ENCODE measurements at places on chromosomes 5 and 9.

- DNase-seq: no peak
These were observed 9.3 kb downstream of the JAK2 start for GRCh38 chr9:4994166-4994890.

DNA sequence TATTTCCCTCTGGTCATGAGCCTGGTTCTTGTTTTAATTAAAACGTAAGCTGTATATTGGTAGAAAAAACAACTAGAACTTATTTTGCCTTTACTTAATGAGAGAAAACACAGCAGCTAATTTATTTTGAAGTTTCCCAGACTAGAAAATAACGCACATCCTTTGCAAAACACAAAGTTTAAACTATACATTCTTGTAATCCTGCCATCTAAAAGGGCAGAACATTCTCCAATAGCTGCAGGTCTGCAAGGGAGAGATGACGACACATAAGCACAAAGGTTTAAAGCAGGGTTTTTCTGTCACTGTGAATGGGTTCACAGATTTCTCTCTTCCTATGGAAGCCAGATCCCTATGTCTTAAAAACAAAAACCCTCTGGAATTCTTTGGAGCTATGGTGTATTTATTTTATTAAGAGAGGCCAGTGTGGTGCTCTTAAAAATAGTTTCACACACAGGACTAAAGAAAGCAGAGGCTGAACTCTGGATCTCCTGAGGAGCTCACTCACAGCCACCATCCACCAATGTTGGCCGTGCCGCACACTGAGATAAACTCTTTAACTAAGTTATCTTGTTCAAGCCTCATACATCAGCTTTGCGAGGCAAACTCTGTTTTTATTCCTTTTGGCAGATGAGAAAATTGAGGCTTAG lies 82.4 kb downstream of the SNCAIP start:
- DNase-seq: no peak

GRCh38 chr5:155252717-155253116 lies 239.2 kb downstream of the KIF4B start:
- no peak for DNase-seq

DNA sequence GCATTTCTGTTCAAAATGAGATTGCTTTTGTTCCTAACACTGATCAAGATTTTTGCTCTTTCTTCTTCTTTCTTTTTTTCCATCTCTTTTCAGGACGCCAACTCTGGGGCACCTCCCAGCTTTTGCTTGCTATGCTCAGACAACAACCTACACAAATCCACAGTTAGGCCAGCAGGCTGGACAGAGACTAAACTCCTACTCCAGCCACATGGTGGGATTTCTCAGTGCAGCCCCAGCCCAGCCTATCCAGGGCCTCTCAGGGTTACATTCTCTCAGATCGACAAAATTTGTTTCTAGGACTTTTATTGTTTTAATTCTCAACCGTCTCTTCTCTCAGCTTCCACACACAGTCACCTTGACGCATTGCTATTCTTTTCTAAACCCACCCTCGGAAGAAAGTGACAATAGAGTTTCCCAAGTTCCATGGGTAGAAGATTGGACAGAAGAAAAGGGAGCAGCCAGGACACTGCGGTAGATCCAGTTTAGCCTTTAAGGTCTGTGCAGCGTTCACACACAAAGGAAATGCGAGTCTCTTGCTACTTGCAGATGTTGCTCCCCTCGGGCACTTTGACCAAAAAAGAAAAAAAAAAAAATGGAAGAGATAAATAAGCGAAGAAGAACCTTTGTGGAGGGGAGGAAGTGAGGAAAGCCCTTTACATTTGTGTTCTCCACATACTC lies 588.6 kb upstream of the GRAMD2B start:
- DNase-seq: no peak

- no peak for DNase-seq
These were observed 36.7 kb upstream of the KCNIP1 start for GRCh38 chr5:170466988-170467707.

DNA sequence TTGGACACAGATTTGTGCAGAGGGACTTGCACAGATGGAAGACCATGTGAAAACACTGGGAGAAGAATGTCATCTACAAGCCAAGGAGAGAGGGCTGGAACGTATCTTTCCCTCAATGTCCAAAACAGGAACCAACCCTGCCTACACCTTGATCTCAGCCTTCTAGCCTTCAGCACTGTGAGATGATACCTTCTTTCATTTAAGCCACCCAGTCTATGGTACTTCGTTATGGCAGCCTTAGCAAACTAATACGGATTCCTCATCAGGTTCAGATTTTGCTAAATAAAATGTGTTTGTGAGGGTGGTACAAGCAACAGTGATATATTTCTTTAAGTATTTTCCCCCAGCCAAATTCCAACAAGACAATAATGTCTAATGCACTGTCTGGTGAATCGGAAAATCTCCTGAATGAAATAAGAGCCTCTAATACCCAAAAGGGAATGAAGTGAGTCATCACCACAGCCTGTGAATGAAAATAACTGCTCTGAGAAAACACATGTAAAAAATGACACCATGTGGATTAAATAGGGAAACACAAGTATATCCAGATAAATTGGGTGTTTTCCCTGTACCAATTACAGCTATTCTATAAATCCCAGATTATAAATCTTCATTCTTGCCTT lies 182.8 kb upstream of the TARS1 start:
- no peak for DNase-seq

- DNase-seq: no peak
These were observed 192.2 kb downstream of the C9orf152 start for GRCh38 chr9:110015759-110016158.

DNA sequence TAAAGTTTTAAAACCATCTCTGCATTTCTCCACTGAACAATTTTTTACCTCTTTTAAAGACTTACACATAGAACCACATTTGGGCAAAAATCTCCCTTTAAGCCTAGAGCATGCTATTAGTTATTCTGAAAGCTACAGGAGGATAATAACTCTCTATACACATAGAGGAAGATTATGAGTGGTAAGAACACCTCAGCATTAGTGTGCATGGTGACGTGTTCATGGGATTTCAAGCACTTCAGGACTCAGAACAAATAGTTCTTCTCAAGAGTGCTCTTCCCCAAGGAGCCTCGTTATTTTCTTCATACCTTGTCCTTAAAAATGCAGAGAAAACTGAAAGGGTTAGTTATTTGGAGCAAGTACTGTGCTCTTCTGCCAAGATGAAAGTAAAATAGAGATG lies 256.9 kb upstream of the TUSC1 start:
- no peak for DNase-seq

DNA sequence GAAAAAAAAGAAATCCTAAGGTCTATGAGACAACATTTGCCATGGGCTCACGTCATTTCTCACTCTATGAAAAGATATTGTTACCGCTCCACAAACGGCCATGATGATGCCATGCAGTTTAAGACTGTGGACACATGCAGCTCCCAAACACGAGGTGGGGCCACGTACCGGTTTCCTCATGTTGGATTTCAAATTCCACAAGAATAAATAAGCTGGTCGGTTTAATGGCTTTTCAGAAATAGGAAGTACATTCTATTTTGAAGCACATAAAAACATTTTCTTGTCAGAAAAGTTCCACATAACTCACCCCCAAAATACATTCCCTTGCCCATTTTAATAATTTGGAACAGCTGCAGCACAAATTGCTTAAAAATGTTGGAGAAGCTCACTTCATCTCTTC lies 130.6 kb downstream of the MYO10 start:
- DNase-seq: no peak

DNA sequence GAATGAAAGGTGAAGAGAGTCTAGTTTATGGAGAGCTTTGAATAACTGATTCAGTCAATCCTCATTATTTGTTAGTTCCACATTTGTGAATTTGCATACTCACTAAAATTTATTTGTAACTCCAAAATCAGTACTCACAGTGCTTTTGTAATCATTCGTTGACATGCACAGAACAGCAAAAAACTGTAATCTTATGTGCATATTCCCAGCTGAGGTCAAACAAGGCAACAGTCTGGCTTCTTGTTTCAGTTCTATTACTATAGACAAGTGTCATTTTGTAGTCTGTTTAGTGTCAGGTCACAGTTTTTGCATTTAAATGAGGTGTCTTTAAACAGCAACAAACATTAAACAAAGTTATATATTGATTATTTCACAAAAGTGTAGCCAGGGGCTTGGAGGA lies 142.5 kb downstream of the RNF180 start:
- DNase-seq: no peak

DNA sequence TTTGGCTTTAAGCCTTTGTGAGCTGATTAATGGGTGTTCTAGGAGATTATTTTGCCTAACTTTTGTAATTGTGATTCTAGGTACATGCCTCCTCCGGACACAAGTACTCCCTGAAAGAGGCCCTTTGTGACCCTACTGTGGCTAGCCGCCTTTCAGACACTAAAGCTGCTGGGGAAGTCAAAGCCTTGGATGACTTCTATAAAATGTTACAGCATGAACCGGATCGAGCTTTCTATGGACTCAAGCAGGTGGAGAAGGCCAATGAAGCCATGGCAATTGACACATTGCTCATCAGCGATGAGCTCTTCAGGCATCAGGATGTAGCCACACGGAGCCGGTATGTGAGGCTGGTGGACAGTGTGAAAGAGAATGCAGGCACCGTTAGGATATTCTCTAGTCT lies 13.6 kb downstream of the ITGA1 start:
- DNase-seq: no peak

DNA sequence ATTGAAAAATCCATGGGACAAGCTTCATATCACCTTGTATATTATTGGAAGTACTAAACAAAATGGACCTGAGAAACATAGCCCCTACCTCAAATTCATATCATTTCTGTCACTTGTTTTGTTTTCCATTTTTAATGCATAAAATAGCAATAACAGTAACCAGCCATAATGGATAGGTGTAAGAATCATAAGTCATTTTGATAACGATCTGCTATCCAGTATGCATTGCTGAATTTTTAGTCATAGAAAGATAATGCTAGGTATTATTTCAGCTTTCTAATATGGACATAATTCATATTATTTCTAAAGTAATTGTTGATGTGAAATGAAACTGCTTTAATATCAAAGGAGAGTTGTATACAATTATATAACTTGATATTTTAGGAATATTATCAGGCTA lies 1.1 kb upstream of the LRRC70 start:
- no peak for DNase-seq

GRCh38 chr5:23991406-23991805 lies 484.0 kb downstream of the PRDM9 start:
- no peak for DNase-seq

GRCh38 chr5:1210832-1211251 lies 9.4 kb downstream of the SLC6A19 start:
- no peak for DNase-seq

- no peak for DNase-seq
These were observed 148.6 kb downstream of the ELAVL2 start for GRCh38 chr9:23677446-23677845.

DNA sequence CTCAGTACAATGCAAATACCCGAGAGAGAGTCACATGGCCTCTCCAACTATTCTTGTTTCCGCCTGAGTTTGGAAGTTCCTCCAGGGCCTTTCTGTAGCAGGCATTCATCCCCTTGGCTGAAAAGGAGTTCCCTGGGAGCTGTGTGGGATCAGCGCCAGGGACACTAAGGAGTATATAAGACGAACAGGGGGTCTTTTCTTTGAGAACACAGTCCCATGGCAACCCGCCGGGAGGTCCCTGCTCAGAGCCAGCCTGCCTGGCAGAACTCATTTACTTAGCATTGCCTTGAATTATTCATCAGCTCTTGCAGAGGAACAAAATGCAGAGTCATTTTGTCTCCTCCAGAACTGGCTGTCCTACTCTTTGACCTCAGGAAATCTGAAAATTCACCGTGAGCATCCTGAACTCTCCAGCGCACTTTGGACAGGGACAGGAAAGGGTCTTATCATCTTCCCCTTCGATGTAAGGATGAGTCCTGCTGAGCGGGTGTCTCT lies 120.4 kb upstream of the OSMR start:
- DNase-seq: no peak

GRCh38 chr9:130988400-130988747 lies 20.6 kb upstream of the LAMC3 start:
- no peak for DNase-seq

DNA sequence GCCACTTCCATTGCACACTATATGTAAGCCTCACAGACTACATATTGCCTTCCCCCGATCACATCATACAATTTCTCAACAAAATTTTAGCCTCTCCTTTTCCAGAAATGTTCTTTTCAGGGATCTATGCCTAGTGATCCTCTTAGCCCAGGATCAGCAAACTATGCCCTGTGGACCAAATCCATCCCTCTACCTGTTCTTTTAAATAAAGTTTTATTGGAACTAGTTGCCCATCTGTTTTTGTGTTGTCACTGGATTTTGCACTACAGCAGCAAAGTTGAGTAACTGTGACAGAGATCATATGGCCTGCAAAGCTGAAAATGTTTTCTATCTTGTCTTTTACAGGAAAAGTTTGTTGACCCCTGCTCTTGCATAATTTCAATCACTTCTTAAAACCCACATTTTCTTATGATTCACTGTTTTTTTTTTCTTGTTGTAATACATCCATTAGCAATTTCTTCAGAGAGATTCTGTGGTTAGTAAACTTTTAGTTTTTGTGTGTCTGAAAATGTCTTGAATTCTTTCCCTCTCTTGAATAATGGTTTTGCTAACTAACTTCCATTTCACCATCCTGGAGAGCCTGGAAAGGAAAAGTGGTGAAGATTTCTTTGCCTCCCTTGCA lies 7.1 kb downstream of the TXNDC8 start:
- no peak for DNase-seq

DNA sequence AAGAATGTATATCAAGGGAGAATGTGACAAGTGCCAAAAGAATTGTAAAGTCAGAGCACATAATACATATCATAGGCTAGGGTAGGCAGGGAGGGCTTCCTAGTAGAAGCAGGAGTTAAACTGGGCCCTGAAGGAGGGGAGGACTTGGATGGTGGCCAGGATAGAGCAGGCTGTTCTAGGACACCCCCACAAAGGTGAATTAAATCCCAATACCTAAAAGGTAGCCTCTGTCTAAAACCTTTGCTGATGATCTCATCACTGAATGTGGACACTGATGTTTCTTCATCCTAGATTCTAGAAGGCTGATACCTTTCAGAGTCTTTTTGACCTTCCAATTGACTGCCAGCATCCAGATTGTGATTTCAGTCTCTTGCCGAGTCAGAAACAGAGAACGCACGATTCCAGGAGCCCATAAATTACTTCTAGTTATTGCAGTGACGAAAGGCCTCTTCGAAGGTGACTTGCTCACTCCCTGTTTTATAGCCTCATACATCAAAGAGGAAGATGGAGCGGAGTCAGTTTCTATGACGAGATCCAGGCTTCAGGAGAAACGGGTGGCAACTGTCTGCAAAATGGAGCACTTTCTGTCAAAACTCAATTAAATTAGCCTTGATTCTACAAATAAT lies 43.2 kb downstream of the KIF4B start:
- DNase-seq: no peak

DNA sequence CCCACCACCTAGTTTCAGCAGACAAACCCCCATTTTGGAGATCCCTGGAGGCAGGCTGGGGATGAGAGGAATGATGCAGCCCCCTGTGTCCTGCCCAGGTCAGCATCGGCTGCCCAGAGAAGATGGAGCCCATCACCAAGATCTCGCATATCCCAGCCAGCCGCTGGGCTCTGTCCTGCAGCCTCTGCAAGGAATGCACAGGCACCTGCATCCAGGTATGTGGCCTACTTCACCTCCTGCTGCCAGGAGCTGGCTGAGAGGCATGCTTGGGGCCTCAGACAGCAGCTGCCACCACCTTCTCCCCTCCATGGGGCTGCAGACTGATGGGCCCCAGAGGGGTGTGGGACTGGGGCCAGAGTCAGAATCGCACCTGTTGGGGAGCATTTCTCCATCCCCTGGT lies 38.9 kb downstream of the JADE2 start:
- DNase-seq: no peak

All from GM19239 (cell line).